Natural killer cell (primary cell): ENCODE measurements at places on chromosomes 1 and 21. TPM values are rescaled to one million over a fixed set of nuclear protein-coding genes. Genes with fewer than 3 reads are reported as not detected.

- H3K27me3 ChIP-seq: no peaks in the 10 kb centered on the region
- no peak overlapping the region for H3K27ac ChIP-seq
- H3K36me3 ChIP-seq: no peaks in the 10 kb centered on the region
- peak; percentile 22 for DNase-seq
These were observed 182.1 kb upstream of the DMRTA2 start for GRCh38 chr1:50605186-50605875.

GRCh38 chr21:29306920-29307319 is 8.2 kb downstream of the BACH1 start:
- H3K4me1 ChIP-seq: peaks cover 2% of the 10 kb centered on the region
- H3K36me3 ChIP-seq: peaks cover 2% of the 10 kb centered on the region
- H3K4me3 ChIP-seq: no peak overlapping the region
- H3K27ac ChIP-seq: no peak overlapping the region

- no peaks in the 10 kb centered on the region for H3K27me3 ChIP-seq
- H3K4me1 ChIP-seq: no peaks in the 10 kb centered on the region
- DNase-seq: no peak
- H3K27ac ChIP-seq: no peak overlapping the region
- H3K4me3 ChIP-seq: no peak overlapping the region
These were observed 8.1 kb upstream of the F5 start for GRCh38 chr1:169594391-169594790.

The OR14K1 gene
- total RNA-seq: not detected

- no peak for DNase-seq
- H3K4me1 ChIP-seq: peaks cover 19% of the 10 kb centered on the region
- H3K27ac ChIP-seq: no peak within 1 kb of the TSS
These were observed at the start of gene ARHGEF19 for GRCh38 chr1:16212251-16212961. Gene ARHGEF19 (minus strand): TSS chr1:16212652. CDS start chr1:16209054, 3,598 bp downstream.

DNA sequence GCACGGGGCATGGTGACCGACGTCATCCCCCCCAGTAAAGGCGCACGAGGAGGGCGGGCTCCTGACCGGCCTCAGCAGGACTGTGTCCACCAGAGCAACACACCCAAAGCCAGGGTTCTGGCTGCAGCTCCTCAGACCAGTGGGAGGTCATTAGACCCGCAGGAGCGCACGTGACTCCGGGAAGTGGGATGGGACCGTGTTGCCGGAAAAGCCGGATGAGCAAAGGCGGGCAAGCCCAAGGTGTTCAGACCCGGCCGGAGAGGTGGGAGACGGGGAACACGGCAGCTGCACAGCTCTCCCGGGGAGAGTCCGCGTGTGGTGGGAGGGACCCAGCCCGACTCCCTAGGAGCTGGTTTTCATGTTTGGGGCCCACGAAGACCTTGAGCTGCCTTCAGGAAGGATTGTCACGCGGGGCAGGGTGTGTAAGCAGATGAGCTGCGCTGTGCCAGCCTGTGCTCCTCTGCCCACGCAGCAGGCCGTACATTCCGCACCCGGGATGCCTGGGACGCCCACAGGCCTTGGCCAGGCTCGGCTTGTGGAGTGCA is 20.6 kb upstream of the TRAPPC10 start:
- no peaks in the 10 kb centered on the region for H3K4me1 ChIP-seq
- no peaks in the 10 kb centered on the region for H3K36me3 ChIP-seq
- no peaks in the 10 kb centered on the region for H3K27me3 ChIP-seq
- no peak overlapping the region for H3K4me3 ChIP-seq

DNA sequence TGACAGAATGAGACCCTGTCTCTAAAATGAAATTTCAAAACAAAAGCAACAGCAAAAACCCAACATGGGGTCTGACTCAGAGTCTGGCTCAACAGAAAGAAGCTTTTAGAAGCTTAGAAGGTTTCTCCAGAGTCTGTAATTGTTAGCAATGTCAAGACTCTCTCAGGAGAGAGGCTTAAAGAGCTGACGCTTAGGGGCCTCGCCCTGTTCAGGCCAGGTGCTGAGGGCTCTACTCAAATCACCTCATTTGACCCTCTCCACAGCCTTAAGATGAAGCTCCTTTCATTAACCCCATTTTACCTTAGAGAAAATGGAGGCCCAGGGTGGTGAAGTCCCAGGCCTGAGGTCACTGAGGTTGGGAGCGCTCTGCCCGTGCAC is 5.3 kb upstream of the KIF17 start:
- H3K4me1 ChIP-seq: peaks cover 2% of the 10 kb centered on the region
- no peak overlapping the region for H3K4me3 ChIP-seq
- H3K27me3 ChIP-seq: peaks cover 1% of the 10 kb centered on the region
- H3K27ac ChIP-seq: no peak overlapping the region
- no peak for DNase-seq

DNA sequence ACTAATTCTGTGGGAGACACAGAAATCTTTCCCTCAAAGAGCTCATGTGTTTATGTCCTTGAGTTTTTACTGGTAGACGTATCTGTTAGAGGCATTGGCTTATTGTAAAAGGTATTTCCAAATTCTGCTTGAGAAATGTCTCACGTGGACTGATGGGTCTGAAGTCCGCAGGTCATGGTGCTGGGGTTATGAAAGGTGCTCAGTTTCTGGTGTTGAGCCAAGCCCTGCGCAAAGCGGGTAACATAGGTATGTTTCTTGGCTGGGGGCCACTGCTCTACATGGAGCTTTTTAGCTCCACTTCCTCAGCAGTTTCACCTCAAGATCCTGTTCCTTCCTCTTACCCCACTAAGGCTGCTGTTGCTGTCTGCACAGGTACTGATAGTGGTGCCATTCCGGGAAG is 10.8 kb downstream of the UTP25 start:
- no peaks in the 10 kb centered on the region for H3K27me3 ChIP-seq
- no peak overlapping the region for H3K4me3 ChIP-seq
- no peak overlapping the region for H3K27ac ChIP-seq
- peaks cover 99% of the 10 kb centered on the region for H3K36me3 ChIP-seq
- no peaks in the 10 kb centered on the region for H3K4me1 ChIP-seq
- DNase-seq: no peak

DNA sequence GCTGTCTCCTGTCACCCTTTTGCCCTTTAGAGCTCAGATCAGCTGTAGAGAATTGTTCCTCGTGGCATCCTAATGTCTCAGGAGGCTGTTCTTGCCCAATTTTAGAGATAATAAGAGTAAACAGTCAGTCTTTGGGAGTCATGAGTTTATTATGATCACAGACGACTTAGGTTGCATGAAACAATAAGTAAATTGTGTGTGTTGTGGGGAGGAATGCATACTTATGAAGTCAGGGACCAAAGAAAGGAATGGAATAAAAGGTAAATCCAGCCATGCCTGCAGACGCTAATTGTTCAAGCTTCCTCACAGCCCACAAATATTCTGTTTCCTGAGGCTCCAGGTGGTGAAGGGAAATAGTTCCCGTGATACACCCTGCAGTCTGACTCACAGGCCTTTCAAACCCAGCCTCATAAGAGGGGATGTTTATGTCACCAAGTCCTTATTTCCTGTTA is 897 bp downstream of the EPHX4 start:
- H3K27me3 ChIP-seq: peaks cover 13% of the 10 kb centered on the region
- H3K36me3 ChIP-seq: no peaks in the 10 kb centered on the region
- H3K4me1 ChIP-seq: peaks cover 11% of the 10 kb centered on the region
- no peak overlapping the region for H3K27ac ChIP-seq
- DNase-seq: peak; percentile 14

DNA sequence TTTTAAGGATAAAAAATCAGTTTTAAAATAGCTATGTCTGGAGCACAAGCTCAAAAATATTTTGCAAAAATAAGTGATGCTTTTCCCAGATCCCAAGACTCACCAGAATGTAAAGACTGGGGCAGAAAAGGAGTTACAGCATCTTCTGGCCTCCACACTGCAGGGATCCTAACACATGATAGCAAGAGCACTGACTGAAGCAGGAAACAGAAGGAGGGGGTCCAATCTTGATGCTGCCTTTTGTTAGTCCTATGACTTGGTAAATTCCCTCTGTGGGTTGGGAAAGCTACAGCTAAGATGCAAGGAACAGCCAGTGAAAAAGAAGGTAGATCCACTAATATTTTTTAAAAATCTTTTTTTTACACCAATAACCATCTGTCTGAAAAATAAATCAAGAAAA is 54.2 kb upstream of the TNR start:
- no peak overlapping the region for H3K27ac ChIP-seq
- no peak overlapping the region for H3K4me3 ChIP-seq
- no peak for DNase-seq
- no peaks in the 10 kb centered on the region for H3K36me3 ChIP-seq
- H3K27me3 ChIP-seq: no peaks in the 10 kb centered on the region
- H3K4me1 ChIP-seq: no peaks in the 10 kb centered on the region

The CD84 gene
- total RNA-seq: 12.9 TPM

DNA sequence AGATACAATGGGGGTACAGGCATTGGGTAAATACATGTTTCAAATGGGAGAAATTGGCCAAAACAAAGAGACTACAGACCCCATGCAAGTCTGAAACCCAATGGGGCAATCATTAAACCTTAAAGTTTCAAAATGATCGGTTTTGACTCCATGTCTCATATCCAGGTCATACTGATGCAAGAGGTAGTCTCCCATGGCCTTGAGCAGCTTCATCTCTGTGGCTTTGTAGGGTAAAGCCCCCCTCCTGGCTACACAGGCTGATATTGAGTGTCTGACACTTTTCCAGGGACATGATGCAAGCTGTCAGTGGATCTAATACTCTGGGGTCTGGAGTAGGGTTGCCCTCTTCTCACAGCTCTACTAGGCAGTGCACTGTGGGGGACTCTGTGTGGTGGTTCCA is 286.1 kb downstream of the LRRIQ3 start:
- no peak for DNase-seq
- H3K27ac ChIP-seq: no peak overlapping the region
- H3K27me3 ChIP-seq: no peaks in the 10 kb centered on the region
- no peaks in the 10 kb centered on the region for H3K4me1 ChIP-seq
- no peaks in the 10 kb centered on the region for H3K36me3 ChIP-seq

DNA sequence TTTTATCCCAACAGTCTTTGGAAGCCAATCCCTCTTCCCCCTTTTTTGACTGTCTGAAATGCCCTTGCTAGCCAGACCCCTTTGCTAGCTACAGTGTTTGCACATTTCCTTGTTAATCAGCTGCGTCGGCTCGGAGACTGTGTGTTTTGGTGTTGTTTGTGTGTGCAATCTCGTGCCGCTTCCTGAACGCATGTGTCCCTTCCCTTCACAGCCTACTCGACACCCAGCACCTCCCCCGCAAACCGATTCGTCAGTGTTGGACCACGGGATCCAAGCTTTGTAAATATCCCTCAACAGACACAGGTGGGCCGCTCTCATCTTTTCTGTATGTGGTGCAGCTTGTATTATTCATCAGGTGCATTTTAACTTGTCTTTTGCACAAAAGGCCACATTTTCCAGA is 298.7 kb downstream of the TM2D1 start:
- H3K27me3 ChIP-seq: no peaks in the 10 kb centered on the region
- H3K4me3 ChIP-seq: no peak overlapping the region
- no peaks in the 10 kb centered on the region for H3K36me3 ChIP-seq
- no peaks in the 10 kb centered on the region for H3K4me1 ChIP-seq
